ENCODE measurements at places on chromosomes 13 and 19.

GRCh38 chr19:2974342-2975041 lies 2.9 kb upstream of the TLE6 start:
- DNase-seq = no peak

DNA sequence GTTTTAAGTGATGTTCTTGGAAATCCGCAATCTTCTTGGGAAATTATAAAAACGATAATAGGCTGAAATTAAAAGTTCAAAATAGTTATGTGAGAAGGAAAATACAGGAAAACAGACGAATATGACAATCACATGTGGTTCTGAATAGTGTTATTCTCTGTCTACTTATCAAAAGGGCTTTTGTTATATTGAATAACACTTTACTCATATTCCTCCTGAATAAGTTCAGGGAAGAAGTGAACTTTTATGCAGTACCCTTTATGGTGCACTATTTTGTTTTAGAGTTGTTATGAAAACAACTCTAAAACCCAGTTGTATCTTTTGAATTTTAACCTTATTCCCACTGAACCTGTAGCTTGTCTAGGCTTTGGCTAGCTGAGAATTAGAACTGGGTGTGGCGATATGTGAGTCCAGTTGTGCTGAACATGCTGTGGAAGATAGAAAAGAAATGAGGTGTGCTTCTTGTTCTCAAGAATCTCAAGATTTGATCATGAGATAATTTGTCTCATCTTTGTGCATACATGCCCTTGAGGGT lies 384.4 kb downstream of the LMO7 start:
- no peak for DNase-seq

DNA sequence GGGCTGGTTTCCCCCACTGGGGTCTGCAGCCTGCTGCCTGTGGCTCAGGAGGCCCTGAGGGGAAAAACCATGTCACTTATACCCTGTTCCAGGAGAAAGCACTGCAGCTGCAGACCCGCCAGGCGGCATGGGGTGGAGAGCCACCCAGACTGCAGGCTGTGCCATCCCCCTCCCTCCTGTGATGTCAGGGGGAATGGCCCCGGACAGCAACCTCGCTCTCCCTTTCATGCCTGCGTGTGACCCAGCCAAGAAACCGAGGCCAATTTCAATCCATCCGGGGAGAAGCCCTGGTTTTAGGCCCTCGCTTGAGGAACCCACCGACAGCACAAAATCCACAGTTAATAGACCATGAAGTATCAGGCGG lies 37.2 kb upstream of the MATK start:
- DNase-seq = no peak

DNA sequence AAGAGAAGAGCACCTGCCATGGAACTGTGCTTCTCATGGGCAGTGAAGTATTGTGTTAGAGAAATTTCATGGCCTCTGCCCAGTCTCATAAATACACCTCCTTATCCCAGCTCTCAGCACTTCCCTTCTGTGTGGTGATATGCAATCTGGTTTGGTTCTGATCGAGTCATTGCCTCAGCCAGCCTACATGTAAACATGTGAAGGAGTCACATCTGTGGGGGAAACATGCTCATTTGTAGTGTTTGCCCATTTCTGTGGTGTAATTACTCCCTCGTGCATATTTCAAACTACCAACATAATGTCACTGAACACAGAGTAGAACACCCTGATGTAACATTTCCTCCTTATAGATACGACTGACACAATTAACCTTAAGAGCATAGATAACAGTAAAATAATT lies 183.0 kb downstream of the DCT start:
- peak; percentile 10 for DNase-seq

DNA sequence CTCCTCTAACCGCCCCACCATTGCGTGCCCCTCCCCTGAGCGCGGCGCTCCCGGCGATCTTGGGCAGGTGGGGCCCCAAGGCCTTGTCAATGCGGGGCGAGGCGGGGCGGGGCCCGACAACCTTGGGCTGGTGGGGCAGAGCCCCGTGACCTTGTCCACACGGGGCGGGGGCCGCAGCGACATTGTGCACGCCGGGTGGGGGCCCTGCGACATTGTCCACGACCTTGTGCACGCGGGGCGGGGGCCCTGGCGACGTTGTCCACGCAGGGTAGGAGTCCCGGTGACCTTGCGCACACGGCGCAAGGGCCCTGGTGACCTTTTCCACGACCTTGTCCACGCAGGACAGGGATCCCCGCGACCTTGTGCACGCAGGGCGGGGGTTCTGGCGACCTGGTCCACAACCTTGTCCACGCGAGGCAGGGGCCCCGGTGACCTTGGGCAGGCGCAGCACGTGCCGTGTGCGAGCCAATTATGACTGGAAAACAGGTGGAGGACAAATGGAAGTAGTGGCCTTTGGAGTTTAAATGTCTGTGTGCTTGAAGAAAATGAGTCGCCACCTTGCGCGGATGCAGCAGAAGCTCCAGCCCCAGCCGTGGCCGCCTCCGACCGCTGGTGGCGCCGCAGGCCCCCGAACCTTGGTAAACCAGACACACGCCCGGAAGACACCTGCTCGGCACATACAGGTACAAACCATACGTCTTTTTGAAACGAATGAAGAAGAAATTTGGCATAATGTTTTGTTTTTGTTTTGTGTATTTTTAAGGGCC lies 62.6 kb downstream of the LATS2 start:
- no peak for DNase-seq

DNA sequence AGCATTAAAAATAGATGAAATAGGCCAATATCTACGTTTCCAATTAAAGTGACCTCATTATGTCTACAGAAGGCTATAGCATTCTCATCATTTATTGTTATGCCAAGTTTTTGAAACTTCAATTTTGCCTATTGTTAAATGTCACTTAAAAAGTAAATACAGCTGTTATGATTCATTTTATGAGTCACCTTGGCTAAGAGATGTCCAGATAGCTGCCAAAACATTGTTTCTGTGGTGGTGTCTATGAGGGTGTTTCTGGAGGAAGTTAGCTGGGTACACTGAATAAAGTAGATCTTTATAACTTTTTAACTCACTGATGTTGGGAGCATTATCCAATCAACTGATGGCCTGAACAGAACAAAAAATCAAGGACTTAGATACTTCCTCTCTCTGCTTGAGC lies 1209.7 kb upstream of the PCDH9 start:
- DNase-seq = no peak

GRCh38 chr19:1355568-1356507 lies 27.9 kb upstream of the NDUFS7 start:
- no peak for DNase-seq

DNA sequence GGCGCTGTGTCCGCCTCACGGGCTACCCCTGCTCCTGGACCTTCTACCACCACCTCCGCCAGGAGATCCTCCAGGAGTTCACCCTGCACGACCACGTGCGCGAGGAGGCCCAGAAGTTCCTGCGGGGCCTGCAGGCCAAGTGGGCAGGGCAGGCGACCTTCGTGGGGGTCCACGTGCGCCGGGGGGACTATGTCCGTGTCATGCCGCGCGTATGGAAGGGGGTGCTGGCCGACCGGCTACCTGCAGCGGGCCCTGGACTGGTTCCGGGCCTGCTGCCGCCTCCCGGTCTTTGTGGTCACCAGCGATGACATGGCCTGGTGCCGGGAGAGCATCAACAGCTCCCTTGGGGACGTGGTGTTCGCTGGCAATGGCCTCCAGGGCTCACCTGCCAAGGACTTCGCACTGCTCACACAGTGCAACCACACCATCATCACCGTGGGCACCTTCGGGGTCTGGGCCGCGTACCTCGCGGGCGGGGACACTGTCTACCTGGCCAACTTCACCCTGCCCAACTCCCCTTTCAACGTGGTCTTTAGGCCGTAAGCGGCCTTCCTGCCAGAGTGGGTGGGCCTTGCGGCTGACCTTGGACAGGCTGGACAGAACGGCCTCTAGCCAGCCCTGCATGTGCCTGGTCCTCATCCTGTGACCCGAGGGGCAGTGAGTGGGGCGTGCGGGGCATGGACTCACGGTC lies 7.8 kb upstream of the NTN5 start:
- DNase-seq = no peak

DNA sequence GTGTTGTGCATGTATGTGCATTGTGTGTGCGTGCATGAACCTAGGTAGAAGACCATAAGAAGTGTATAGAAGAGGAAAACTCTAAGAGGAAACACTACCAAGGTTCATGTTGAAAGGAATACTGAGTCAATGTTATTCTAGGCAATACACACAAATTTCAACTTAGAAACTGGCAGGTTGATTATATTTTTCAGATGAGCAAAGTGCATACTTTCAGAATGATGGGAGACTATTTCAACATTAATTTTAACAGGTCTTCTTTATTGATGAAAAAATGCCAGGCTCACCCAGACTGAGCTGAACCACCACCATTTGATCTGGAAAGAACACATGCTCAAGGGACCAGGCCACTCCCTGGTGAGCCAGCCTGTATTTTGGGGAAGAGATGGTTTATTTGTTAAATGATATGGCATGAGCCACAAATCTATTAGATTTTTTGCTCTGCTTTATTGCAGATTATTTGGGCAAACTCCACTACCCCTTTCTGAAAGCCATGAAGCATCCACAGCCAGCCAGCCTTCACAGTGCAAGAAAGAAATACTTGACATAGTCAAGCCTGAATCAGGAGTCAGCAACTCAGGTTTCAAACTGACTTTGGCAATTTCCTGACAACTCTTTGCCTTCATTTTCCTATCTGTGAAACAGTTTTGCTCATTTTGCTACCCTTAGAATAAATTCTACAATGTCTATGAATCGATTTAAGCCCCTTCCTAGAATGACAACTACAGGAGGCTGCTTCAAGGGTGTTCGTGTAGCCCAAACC lies 368.9 kb downstream of the COG6 start:
- no peak for DNase-seq

DNA sequence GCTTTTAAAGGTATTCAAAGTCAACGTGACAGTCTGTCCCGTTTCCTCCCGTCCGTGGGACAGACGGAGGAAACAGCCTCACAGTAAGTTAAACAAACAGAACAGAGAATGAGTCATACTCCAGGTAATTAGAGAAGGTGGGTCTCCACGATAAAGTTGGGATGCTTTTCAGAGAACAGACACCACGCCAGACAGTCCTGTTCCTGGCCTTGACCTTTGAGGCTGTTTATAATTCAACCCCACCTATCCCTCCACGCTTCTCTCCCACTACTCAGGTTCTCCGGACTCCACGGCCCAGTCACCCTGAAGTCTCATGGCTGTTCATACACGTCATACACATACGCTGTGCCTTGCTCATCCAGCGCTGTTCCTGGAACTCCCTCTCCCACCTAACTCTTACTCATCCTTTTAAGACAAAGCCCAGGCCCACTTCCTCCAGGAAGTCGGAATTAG lies 42.5 kb downstream of the ARHGEF18 start:
- no peak for DNase-seq

DNA sequence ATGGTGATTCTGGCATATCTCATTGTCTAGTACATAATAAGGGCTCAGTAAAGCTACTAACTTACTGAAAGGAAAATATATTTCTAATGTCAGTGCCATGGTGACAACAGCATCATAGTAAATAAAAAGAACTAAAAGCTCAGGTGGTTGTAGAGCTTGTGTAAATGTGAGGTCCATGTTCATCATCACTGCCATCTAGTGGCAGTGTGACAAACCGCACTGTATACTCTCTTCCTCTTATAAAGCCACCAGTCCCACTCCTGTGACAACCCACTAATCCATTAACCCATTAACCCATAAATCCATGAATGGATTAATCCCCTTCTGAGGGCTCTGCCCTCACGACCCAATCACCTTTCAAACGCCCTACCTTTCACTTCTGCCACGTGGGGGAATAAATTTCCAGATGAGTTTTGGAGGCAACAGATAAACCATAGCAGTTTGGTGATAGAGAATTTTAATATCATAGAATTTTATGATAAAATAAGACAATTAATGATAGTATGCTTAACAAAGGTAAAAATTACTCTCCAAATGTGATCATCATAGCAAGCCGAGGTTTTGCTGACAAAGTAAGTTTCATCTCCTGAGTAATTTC lies 160.4 kb upstream of the SGCG start:
- peak; percentile 8 for DNase-seq

Data from NCI-H2171 treated with DMSO at 0.1 percent for 48 hours (cell line).